ENCODE measurements at places on chromosomes 16 and 17.

DNA sequence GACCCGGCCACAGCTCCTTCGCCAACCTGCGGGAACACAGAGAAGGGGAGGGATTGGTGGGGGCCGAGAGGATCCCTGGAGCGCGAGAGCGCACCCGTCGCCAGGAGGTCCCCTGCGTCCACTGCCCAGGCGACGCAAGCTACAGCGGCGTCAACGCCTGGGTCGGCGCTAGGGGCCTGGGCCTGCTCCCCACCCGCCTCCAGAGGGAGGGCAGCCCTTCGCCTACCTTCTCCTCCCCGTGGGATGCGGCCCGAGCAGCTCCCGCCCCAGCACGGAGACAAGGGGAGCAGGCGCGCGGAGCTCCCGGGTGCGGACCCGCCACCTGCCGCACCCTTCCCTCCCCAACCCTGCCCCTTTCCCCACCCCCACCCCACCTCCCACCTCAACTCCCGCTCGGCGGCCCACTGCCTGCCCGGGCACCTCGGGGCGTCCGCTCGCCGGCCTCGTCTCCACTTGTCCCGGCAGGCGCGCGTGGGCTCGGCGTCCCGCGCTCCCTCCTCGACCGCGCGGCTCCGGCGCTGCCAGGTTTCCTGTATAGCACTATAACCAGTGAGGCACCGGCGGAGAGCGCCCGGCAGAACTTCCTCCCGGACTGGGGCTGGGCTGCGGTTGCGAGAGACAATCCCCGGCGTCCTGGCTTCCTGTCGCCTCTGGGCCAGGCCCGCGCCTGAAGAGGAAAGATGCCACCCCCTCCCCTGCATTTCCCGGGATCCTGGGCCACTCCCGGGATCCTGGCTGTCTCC, 119.1 kb upstream of the SMURF2 start:
- H3K36me3 ChIP-seq: peaks cover 12% of the 10 kb centered on the region
- peaks cover 39% of the 10 kb centered on the region for H3K4me1 ChIP-seq
- peak overlapping the region; percentile 48 for H3K27ac ChIP-seq
- no peaks in the 10 kb centered on the region for H3K27me3 ChIP-seq
- H3K4me3 ChIP-seq: peak overlapping the region; percentile 78

- peaks cover 11% of the 10 kb centered on the region for H3K4me1 ChIP-seq
- H3K4me3 ChIP-seq: peak overlapping the region; percentile 63
- H3K27ac ChIP-seq: no peak overlapping the region
- no peak for DNase-seq
- no peaks in the 10 kb centered on the region for H3K27me3 ChIP-seq
- H3K36me3 ChIP-seq: no peaks in the 10 kb centered on the region
Observed at GRCh38 chr16:88430524-88431446, 22.3 kb upstream of the ZFPM1 start.

DNA sequence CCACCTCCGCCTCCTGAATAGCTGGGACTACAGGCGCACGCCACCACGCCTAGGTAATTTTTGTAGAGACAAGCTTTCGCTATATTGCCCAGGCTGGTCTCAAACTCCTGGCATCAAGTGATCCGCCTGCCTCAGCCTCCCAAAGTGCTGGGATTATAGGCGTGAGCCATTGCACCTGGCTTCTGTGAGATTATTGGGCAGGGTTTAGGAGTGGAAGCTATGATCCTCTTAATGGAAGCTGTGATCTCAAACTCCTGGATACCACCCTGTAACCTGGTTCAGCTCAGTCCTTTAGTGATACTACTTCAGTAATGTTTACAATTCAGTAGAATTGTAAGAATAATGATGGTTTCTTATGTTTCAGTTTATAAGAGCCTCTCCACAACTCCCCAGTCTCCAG, 14.1 kb downstream of the NFE2L1 start:
- no peaks in the 10 kb centered on the region for H3K4me1 ChIP-seq
- H3K4me3 ChIP-seq: no peak overlapping the region
- peaks cover 64% of the 10 kb centered on the region for H3K36me3 ChIP-seq
- no peak overlapping the region for H3K27ac ChIP-seq
- H3K27me3 ChIP-seq: no peaks in the 10 kb centered on the region

GRCh38 chr17:81165246-81166032, at the start of gene PVALEF:
Gene PVALEF, plus strand, starts transcription at chr17:81165507. Its CDS starts 15,720 bp downstream, at chr17:81181227.
- DNase-seq: no peak
- no peak within 1 kb of the TSS for H3K27ac ChIP-seq
- H3K27me3 ChIP-seq: peaks cover 15% of the 10 kb centered on the region
- H3K4me1 ChIP-seq: peaks cover 6% of the 10 kb centered on the region

DNA sequence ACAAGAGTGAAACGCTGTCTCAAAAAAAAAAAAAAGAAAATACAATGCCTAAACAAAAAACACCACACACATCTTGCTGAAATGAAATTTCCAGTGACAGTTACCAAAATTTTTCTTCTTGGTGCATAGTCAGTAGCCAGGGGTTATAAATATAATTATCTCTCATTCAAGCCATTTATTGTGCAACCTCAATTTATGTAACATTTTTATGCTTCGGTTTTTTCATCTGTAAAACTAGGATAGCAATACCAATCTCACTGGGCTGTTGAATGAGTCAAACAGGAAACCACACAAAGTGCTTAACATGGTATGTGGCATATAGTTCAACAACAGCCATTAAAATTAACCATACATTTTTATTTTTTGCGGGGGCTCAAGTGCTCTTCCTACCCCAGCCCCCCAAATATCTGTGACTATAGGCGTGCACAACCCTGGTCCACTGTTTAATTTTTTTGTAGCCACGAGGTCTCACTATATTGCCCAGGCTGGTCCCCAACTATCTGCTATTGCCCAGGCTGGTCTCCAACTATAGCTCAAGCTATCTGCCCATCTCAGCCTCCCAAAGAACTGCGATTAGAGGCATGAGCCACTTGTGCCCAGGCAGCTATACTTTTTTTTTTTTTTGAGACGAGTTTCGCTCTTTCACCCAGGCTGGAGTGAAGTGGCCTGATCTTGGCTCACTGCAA, 2.6 kb downstream of the COG4 start:
- peak; percentile 1 for DNase-seq
- no peak overlapping the region for H3K4me3 ChIP-seq
- H3K27ac ChIP-seq: peak overlapping the region; percentile 30
- peaks cover 19% of the 10 kb centered on the region for H3K4me1 ChIP-seq

DNA sequence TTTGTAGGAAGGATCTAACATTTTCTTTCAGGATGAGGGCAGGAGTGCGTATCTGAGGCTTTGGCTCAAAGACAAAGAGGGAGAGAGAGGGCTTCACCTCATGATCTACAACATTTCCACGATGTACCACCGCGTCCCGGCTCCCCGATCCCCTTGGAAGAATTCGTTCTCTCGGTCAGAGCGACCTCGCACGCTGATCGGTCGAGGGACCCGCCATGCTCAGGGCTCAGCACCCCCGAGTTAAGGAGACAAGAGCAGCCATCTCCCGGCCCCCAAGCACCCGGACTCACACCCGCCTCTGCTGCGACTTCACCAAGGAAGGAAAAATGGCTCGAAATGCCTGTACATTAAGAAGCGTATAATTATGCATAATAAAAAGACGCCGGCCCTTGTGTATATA, 89.5 kb upstream of the RPL38 start:
- H3K36me3 ChIP-seq: no peaks in the 10 kb centered on the region
- no peaks in the 10 kb centered on the region for H3K27me3 ChIP-seq
- H3K4me3 ChIP-seq: no peak overlapping the region
- no peak for DNase-seq
- H3K27ac ChIP-seq: no peak overlapping the region

DNA sequence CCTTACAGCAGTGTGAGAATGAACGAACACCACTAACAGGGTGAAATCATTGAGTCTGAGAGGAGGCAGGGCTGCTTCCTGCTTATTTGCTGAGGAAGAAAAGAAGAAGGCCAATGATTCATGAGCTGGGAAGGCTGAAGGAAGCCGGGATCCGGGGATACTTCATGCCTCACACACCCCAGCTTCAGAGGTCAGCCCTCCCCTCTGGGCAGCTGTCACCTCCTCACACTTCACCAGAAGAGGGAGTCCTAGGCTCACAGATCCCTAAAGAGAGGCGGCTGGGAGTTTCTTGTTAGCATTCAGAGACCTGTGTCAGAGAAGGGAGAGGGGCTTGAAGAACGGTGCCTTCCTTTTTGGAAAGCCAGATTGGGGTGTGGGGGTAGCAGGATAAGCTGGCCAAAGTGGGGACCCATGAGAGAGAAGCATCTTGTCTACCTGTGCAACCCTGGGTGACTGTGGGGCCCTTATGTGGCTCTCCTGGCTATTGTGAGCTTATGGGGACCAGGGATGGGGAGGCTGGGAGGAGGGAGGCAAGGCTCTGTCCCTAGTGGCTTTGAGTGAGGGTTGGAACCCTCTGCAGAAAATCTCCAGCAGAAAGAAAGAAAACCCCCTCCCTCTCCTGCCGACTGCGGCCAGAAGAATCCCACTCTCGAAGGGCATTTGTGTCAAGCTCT, 94.6 kb downstream of the RGS9 start:
- peak; percentile 20 for DNase-seq
- no peaks in the 10 kb centered on the region for H3K27me3 ChIP-seq
- no peak overlapping the region for H3K4me3 ChIP-seq
- no peaks in the 10 kb centered on the region for H3K36me3 ChIP-seq
- peaks cover 18% of the 10 kb centered on the region for H3K4me1 ChIP-seq

DNA sequence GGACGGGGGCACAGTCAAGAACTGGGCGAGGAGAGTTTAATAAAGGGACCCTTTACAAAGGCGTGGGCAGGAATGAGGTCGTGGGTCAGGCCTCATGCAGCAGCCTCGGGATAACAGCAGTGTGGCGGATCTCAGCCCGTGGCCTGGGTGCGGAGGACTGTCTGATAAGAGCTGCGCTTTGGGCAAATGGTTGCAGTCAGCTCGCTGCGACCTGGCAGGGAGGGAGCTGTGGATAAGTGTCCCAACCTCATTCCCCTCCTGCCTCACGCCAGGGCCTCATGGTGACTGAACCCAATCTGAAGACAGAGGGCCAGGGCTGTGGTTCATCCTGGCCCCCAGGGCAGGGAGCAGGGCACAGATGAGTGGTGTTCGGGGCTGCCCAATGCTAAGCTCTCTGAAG, 13.6 kb downstream of the SMTNL2 start:
- H3K4me1 ChIP-seq: no peaks in the 10 kb centered on the region
- peaks cover 3% of the 10 kb centered on the region for H3K27me3 ChIP-seq
- no peak for DNase-seq
- H3K4me3 ChIP-seq: no peak overlapping the region
- no peaks in the 10 kb centered on the region for H3K36me3 ChIP-seq

DNA sequence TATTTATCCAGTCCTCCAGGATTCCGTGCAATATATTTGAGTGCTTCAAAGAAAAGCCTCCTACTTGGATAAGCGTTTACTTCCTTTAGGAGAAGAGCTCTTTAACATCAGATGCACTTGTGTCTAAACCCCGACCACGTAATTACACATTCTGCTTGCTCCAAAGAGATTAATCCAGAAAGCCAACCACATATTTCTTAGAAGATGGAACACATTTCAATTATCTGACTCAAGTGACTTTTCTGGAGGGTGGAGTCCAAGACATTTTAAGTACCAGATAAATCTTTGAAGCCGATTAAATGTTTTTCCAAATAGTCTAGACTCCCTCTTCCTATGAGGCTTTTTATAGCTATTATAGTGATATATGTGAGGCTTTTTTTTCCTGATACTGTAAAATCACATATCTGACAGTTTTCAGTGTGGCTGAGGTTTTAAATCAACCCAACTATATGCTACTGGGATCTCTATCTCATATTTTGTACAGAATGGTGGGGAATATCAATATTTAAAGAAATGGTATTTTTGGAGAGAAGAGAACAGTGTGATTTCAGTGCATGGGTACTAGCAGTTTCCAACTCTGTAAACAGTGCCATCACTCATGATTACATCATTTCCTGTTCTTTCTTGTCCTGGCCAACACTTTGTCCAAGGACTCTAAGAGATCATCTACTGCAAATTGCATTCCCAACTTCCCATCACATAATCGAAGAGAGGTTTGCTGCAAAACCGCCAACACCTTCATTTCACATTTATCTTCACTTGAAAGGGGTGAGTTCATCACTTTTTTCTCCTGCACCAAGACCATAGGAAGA, 192.4 kb upstream of the HSBP1 start:
- no peaks in the 10 kb centered on the region for H3K4me1 ChIP-seq
- no peak for DNase-seq
- H3K27ac ChIP-seq: no peak overlapping the region
- H3K36me3 ChIP-seq: no peaks in the 10 kb centered on the region

DNA sequence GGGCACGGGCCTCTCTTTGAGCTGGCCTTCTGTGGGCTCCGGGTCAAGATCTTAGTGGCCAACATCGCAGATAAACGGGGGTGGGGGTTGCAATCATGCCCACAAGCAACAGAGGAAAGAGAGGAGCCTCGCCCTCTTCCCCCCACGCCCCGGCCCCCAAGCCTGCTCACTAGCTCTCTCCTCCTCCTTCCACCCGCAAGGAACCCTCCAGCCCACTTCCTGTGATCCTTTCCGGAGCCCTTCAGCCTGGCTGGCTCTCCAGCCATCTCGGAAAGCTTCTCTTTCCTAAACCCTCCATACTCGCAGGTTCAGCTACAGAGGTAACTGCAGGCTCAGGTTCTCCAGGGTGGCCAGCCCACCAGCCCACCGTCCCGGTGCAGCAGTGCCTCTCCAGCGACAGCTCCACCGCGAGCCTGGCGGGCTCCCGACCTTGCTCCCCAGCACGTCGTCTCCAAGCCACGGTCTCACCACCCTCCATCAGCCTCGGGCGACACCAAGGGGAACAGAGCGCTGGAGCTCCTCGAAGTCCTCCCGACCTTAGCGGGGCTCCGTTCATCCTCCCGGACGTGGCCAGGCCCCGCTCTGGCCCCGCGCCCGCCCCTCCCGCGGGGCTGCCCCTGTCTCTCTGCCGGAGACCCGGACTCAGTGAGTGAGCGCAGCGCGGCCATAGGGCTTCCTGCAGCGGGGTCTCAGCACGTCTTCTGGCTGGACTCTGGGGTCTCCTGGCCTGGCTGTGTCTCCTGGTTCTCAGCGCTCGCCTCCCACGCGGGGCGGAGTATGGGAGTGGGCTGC, 12.9 kb upstream of the ODF4 start:
- no peak for DNase-seq
- peak overlapping the region; percentile 42 for H3K4me3 ChIP-seq
- no peak overlapping the region for H3K27ac ChIP-seq
- H3K4me1 ChIP-seq: peaks cover 16% of the 10 kb centered on the region
- H3K36me3 ChIP-seq: no peaks in the 10 kb centered on the region

DNA sequence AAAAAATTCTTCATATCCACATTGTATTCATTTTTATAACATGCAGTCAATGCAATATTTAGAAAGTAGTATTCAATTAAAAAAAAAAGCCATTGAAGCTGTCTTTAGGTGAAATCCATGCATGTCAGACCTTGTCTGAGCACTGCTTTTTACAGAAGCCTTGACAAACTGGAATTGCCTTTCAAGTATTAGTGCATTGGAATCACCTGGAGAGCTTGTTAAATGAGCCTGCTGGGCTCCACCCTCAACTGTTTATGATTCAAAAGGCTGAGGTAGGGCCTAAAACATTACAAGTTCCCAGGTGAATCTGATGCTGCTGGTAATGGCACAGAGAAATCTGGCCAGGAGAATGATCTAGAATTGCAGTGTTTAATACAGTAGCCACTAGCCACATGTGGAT, 85.8 kb downstream of the HIC1 start:
- H3K4me1 ChIP-seq: peaks cover 2% of the 10 kb centered on the region
- H3K36me3 ChIP-seq: peaks cover 6% of the 10 kb centered on the region
- H3K27me3 ChIP-seq: no peaks in the 10 kb centered on the region
- DNase-seq: no peak
- no peak overlapping the region for H3K27ac ChIP-seq

GRCh38 chr16:88618956-88619667, 19.3 kb upstream of the IL17C start:
- H3K36me3 ChIP-seq: peaks cover 31% of the 10 kb centered on the region
- no peak overlapping the region for H3K4me3 ChIP-seq
- no peaks in the 10 kb centered on the region for H3K27me3 ChIP-seq
- no peak for DNase-seq

- no peaks in the 10 kb centered on the region for H3K27me3 ChIP-seq
- no peak overlapping the region for H3K4me3 ChIP-seq
- DNase-seq: no peak
- peaks cover 9% of the 10 kb centered on the region for H3K4me1 ChIP-seq
- H3K36me3 ChIP-seq: no peaks in the 10 kb centered on the region
- H3K27ac ChIP-seq: no peak overlapping the region
Observed at GRCh38 chr16:2835638-2836493, 5.8 kb downstream of the ZG16B start.
